ENCODE measurements at places on chromosomes 3 and 15.

DNA sequence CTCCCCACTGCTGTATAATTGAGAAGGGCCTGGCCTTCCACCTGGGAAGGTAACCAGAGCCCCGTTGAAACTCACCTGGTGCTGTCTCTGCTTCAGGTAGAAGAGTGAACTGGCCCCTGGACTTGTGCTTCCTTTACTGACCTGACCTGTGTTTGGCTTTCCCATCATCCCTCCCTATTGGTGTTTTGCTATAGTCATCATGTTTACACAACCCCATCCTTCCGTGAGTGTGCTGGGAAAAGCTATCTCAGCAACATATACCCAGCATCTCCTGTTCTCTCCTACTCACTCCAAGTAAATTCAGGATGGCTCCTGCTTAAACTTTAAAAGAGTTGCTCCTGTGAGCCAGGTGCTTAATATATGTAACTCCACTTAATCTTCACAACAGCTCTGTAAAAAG lies 77.2 kb upstream of the TSC22D2 start:
- no peak for DNase-seq

GRCh38 chr3:116981089-116981488 lies 271.5 kb downstream of the TUSC7 start:
- DNase-seq = no peak

- DNase-seq = no peak
Observed at GRCh38 chr15:98646546-98647025, 1.8 kb upstream of the IGF1R start.

GRCh38 chr3:111595232-111595631 lies at the start of gene ZBED2:
Gene ZBED2 (minus strand): TSS chr3:111595346. CDS start chr3:111594201, 1,145 bp downstream.
- no peak for DNase-seq

DNA sequence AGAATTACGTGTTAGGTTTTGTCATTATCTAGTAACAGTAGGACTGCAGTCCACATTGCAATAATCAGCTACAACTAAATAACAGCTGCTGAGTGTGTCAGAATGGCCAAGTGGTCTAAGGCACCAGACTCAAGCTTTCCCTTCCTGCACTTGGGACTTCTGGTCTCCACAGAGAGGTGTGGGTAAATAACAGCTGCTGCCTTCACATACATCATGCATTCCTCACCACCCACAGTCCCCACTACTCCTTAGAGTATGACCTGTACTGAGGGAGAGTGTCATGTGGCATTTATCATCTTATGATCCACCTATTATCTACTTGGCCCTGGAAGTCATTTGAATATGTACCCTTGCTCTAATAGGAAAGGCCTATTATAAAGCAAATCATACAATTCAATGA lies 22.2 kb upstream of the ZMAT3 start:
- no peak for DNase-seq
